NCI-H2029 (cell line): ENCODE measurements at places on chromosomes 6 and 20.

- no peak for DNase-seq
Observed at GRCh38 chr6:34145161-34146020, 496 bp downstream of the GRM4 start.

DNA sequence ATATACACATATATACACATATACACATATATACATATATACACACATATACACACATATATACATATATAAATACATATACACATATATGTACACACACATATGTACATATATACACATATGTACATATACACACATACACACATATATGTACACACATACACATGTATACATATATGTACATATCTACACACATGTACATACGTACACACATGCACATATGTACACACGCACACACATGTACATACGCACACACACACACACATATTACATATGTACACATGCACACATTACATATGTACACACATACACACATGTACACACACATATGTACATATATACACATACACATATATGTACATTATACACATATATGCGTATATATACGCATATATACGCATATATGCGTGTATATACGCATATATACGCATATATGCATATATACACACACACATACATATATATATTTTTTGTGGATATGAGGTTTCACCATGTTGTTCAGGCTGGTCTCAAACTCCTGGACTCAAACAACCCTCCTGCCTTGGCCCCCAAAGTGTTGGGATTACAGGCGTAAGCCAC is 27.2 kb downstream of the SRC start:
- no peak for DNase-seq

GRCh38 chr20:62751551-62752150 is 43.0 kb downstream of the NTSR1 start:
- DNase-seq: no peak

GRCh38 chr6:150332939-150333584 is 35.8 kb upstream of the IYD start:
- no peak for DNase-seq

DNA sequence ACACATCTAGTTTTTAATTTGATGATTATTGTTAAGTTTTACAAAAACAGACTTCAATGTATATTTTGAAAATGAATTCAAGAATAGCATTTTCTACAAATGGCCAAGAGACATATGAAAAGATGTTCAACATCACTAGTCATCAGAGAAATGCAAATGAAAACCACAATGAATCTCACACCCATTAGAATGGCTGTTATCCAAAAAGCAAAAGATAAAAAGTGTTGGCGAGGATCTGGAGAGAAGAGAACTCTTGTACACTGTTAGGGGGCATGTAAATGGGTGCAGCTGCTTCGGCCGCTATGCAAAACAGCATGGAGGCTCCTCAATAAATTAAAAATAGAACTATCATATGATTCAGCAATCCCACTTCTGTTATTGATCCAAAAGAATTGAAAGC is 185.8 kb upstream of the CCN2 start:
- DNase-seq: no peak

DNA sequence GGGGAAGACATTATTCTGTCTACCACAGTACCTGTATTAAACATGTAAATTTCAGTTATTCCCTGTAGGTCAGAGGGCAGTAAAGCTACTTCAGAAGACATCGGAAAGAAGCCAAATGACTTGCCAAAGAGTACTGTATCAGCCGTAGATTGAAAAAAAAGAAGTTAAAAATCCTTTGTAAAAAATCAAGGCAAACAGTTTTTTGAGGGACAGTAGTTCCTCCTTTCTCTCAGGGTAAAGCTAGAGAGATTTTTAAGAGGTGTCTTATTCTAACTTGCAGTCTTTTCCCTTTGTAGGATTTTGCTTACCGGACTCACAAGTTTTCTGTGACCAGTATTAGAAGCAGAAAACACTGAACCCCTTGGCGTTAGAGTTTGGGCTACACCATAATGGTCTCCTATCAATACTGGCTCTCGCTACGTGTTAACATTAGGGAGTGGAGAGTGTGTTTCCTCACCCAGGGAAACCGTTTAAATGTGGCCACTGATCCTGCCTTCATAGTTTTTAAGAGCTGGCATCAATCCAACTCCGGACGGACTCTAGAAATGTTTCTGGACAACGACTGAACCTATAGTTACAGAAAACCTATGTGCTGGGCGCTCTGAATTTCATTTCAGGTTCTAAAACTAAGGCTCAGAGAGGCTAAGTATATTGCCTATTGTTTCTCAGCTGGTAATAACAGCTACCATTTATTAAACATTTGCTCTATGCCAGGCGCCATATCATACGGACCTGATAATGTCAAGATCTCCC is 1.3 kb upstream of the ASXL1 start:
- DNase-seq: no peak

- DNase-seq: no peak
Observed at GRCh38 chr20:38337561-38338140, 8.6 kb upstream of the LBP start.

- no peak for DNase-seq
Observed at GRCh38 chr6:104604685-104605084, 255.0 kb downstream of the HACE1 start.

DNA sequence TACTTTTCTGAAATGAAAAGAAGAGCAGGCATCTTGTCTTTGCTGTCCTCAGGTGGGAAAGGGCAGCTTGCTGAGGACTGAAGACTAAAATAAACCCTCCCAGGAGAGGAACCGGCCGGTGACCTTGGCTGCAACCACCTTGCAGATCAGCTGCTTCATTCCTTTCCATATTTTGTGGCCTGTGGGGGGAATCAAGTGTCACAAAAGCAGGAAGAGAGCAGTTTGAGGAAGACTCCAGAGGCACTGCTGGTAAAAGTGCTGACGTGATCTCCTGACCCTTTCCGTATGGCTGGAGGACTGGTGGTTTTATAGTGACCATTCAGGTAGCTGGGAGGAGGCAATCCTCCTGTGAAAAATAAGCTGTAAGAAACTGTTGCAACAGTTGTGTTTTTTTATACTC is 157.0 kb downstream of the PLCB4 start:
- no peak for DNase-seq

DNA sequence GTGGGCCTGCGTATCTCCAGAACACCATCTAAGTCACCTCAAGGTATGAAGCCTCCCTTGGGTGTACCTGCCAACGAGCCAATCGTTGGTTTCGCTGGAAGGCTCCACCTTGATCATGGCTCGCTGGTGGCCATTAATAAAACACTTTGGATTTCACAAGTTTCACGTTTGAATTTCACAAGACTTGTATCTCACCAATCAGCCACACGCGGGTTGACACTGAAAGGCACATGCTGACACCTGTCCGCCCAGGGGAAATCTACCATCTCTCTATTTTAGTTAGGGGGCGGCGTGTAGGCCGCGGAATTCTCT is 586 bp upstream of the HMGA1 start:
- DNase-seq: no peak

DNA sequence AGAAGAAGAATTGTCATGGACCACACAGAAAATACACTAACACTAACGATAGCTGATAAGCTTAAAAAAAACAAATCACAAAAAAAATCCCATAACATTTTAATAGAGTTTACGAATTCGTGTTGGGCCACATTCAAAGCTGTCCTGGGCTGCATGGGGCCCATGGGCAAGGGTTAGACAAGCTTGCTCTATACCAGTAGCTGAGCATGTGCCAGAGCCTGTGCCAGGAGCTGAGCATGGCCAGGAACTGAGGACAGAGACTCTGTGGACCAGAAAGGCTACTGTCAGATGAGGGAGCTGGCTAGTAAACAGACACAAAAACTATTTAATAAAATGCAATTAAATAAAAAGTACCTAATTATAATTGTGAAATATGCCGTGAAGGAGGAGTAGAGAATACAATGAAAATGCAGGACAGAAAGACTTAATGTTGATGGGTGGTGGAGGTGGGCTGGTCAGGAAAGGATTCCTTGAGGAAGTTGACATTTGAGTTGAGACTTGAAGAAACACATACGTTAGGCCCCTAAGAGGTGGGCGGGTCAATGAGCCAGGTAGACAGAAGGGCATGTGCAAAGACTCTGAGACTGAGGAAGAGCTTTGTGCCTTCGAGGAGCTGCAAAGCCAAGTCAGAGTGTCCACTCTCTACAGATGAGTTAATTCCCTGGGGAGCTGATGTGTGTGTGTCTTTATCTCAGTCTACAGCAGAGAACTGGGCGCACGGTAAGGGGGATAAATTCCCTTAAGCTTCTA is 66.1 kb downstream of the JPH2 start:
- DNase-seq: no peak

DNA sequence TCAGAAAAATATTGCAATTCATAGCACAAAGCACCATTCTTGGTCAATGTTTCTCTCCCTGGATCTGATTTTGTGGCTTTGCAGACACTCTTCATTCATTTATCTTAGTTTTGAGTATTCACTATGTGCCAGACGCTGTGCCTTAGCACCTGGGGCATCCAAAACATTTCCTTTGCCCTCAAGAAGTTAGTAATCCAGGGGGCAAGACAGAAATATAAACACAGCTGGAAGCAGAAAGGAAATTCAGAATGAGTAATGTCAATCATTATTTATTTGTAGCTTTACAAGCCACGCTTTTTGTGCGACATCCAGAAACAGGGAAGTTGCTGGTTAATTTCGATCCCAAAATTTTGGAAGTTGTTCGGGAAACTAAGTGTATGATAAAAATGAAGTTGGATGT is 71.4 kb downstream of the DNAH8 start:
- no peak for DNase-seq

DNA sequence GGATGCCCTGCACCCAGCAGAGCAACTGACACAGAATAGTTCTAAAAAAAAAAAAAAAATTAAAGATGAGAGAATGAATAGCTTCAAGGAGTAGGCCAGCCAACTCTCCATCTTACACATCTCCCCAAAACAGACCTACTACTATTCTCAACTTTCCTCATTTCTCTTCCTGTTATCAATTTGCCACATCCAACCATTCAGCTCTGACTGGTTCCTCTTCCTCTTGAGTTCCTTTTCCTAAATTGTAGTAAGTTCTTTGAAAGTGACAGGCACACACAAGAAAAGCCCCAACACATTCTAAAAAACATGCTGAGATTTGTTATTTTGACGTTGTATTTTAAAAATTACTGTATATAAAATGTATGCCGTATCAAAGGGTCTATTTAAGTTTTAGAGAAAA is 117.2 kb downstream of the PDSS2 start:
- DNase-seq: no peak

- DNase-seq: no peak
Observed at GRCh38 chr6:50995036-50995435, 176.4 kb downstream of the TFAP2B start.

- DNase-seq: no peak
Observed at GRCh38 chr6:113847447-113847846, 9.7 kb upstream of the MARCKS start.

GRCh38 chr6:114389111-114389510 is 46.3 kb upstream of the HS3ST5 start:
- no peak for DNase-seq

- DNase-seq: no peak
Observed at GRCh38 chr20:44159711-44160110, 27.3 kb downstream of the JPH2 start.

- no peak for DNase-seq
Observed at GRCh38 chr6:158150701-158151100, 17.4 kb downstream of the SERAC1 start.

DNA sequence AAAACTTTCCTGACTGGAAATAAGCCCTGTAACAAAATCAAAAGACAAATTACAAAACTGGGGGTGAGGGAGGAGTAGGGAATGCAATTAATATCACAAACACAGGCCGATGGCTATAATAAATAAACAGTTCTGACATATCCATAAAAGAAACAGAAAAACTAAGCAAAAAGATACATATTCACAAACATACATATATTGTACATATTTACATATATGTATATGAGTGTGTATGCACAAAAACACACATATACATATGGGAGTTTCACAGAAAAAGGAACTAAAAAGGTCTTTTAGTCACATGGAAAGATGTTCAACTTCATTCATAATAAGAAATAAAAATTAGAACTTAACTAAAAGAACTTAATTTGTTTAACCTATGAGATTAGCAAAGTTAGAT is 292.7 kb downstream of the TFAP2A start:
- DNase-seq: no peak

DNA sequence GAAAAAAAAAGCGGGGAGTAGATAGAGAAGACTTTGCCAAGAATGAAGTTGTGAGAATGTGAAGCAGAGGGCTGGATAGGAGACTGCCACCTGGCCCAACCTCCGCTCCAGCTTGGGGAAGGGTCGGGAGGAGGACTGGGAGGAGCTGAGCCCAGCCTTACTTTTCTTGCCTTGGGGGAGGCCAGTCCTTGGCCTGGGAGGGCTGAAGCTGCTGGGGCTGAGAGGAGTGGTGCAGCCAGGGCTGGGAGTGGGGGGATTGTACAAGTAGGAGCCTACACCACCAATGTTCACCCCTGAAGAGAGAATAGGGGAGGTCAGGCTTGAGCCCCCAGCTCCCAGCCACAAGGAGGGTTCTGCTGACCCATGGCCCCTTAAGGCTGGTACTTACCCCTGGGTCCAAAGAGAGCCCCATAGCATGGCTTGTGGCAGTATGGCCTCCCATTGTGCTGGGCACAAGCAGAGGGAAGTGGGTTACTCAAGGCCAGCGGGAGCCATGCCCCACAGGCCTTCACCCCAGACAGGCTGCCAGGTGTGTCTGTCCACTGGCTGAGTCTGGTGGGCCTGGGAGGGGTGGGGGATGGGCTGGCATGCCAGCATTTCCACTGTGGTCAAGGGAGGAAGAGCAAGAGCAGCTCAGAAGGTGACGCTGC is 1.1 kb downstream of the CRIP3 start:
- no peak for DNase-seq

GRCh38 chr6:125631165-125631564 is 118.3 kb upstream of the HEY2 start:
- no peak for DNase-seq

DNA sequence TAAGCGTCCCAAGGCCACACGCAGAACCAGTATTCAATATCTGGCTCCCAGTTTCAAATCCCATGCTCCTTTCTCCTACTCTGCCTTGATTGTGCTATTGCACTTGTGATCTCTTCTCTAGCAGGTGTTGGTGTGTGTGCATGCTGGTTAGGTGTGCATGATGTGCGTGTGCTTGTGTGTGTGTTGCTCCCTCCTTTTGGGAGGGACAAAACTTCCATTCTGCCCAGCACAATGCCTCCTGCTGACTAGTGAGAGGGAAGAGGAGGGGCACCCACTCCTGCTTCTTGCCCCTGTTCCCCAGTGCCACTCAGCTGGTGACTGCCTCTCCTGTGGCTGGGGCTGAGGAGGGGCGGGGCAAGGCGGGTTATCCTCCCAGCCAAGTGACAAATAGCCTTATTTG is 19.7 kb downstream of the CD40 start:
- no peak for DNase-seq
